ENCODE measurements at places on chromosomes 6 and 20. TPM values are rescaled to one million over a fixed set of nuclear protein-coding genes. Genes with fewer than 3 reads are reported as not detected.

LY6G6C gene
- 0.89 TPM for polyA plus RNA-seq

SLC17A1 gene
- 36.0 TPM for polyA plus RNA-seq

- no peak for DNase-seq
These were observed 151.9 kb downstream of the CFAP61 start for GRCh38 chr20:20204256-20204655.

DNA sequence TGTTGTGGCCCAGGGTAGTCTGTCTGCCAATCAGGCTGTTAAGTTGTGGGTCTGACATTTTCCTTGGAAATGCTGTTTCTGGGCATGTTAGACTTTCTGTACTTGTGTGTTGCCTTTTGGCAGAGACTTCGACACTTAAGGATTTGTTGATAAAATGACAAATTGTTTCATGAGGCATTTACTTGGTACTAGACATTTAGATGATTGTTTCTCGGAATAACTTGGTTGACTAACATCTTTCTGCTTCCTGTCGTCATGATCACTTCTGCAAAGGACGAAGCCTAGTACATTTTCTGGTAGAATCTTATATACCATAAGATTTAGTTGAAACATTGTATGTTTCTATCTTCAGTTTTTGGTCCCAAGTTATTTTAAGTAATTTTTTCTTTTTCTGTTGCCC lies 34.1 kb downstream of the UTRN start:
- DNase-seq = no peak

- no peak for DNase-seq
These were observed 51.3 kb upstream of the TRERF1 start for GRCh38 chr6:42502990-42503389.

DNA sequence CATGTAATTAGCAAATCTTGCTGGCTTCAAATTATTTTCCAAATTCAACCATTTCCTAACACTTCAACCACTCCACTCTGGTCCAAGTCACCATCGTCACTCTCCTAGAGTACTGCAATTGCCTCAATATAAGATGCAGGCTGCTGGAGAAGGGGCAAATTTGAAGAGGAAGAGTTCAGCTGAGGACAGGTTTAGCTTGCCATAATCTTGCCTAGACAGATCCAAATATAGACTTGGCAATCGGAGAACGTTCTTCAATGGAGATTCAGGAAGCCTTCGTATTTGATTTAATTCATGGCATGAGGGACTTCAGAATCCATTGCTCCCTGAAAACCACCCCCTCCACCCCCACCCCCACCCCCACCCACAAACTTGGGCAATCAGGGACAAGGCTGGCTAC lies 15.4 kb upstream of the KHDC1L start:
- DNase-seq = no peak

GRCh38 chr20:48238326-48238725 lies 453.0 kb upstream of the SULF2 start:
- no peak for DNase-seq

ZSWIM3 gene
- polyA plus RNA-seq = 6.5 TPM

PLAGL2 gene
- 22.8 TPM for polyA plus RNA-seq

- DNase-seq = no peak
These were observed 106.4 kb downstream of the RALGAPA2 start for GRCh38 chr20:20606050-20606449.

MCHR2 gene
- not detected for polyA plus RNA-seq

DNA sequence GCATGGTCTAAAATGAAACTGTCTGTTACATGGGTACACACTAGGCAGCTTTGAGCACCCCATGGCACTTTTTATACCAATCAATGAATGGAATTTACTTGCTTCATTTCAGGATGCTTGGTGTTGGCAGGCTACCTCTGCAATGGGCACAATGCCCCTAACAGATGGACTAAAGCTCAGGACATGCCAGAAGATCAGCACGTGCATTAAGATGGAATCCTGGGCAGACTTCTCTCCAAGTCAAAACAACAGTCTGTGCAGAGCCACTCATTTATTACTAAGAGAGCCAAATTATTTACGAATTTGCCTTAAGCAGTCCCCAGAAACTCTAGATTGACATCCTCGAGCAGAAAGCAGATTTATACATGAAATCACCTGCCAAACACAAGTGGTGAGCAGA lies 55.8 kb upstream of the SCML4 start:
- DNase-seq = no peak

FAM184A gene
- polyA plus RNA-seq = 6.9 TPM

C20orf204 gene
- polyA plus RNA-seq = 1.5 TPM

DNA sequence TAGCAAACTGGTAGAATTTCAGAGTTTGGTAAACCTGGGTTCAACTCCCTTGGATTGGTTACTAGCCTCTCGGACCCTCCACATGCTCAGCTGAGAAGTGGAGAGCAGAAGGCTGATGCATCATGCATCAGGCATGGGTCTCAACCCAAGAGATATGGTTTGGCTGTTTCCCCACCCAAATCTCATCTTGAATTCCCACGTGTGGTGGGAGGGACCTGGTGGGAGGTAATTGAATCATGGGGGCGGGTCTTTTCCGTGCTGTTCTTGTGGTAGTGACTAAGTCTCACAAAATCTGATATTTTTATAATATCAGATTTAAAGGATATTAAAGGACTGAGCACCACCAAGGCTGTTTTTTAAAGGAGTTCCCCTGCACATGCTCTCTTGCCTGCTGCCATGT lies 75.1 kb downstream of the PPP1R3G start:
- DNase-seq = no peak

RHAG gene
- polyA plus RNA-seq = 1.6 TPM

- no peak for DNase-seq
These were observed 29.7 kb upstream of the AFDN start for GRCh38 chr6:167797011-167797471.

DNA sequence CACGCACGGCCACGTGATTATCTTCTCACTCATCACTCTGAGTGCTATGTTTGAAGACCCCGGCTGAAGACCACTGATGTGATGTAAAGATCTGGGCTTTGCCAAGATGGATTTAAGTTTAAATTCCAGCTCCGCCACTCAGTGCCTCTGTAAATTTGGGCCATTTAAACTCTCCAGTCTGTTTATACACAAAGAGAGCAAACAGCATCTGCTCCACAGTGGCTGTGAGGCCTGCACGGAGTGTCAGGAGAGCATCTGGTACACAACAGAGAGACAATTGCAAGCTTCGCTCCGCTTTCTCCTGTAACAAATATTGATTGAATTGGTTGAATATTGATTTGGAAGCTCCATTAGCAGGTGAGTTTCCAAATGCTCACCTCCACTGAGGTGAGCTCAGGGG lies 80.5 kb upstream of the FRMD1 start:
- DNase-seq = no peak

DNA sequence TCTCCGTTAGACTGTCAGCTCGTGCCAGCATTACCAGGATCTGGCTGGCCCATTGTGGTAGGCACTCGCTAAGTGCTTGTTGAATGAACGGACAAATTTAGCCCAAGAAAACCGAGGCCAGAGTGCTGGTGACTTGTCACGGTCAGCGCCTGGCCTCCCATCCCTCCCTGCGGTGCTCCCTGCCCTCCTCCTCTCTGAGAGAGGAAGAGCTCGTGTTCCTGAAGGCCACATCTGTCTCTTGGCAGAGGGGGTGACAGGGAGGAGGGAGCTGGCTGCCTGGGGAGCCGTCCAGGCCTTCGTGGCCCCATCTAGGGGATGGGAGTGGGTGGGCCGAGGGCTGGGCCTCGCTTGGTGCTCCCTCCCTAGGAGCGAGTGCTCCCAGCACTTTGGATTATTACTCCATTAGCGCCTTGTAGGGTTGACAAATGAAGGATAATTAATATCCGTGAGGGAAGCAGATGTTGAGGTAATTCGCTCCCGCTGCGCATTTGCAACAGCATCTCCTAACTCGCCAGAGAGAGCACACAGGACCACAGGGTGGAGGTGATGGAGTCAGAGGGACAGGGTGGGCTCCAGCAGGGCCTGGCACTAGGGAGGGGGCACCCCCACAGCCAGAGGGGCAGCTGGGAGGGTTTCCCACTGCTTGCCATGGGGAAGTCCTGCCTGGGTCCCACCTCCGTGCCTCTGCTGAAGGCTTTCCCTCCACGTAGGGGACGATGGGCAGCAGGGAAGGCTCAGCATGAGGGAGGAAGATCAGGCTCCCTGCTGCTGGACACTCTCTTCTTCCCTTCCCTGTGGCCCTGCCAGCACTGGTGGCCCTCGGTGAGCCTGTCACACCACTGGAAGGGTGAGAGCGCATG lies 37.0 kb downstream of the VSTM2L start:
- no peak for DNase-seq

- DNase-seq = no peak
These were observed 228.1 kb downstream of the ATXN1 start for GRCh38 chr6:16533210-16533609.

DNA sequence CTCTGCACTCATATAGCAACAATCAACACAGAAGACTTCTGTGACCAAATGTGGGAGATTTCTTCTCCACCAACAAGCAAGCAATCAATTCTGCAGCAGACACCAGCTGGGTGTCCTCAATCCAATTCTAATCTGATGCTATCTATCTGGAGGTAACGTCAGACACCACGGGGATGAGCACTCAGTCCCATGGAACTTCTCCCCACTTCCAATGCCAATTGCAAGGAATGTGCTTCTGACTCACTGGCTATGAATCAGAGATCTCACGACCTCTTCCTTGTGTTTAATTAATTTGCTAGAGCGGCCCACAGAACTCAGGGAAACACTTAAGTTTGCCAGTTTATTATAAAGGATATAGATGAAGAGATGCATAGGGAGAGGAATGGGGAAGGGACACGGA lies 103.5 kb upstream of the SIRPG start:
- no peak for DNase-seq

GRCh38 chr20:50611128-50611810 lies 80.1 kb downstream of the RIPOR3 start:
- no peak for DNase-seq

DNA sequence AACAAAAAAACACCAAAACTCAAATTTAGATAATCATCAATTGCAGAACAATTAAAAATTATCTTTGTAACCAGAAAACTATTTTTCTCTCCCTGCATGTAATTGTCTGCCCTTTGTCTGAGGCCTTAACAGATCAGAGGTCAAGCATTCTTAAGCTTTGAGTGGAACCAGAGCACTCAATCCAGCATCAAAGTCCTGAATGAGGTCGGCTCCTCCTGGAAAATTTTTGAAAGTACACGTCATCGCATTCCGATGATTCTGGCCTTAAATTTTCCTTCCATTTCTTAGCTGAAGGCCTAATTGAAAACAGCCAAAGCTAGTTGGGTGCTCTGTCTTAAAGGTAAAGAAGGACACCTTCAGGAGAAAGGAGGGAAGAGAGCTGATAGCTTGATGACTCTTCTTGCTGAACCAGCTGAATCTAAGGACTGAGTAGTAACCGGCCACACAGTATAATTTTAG lies 510.2 kb upstream of the SULF2 start:
- peak; percentile 86 for DNase-seq

- DNase-seq = no peak
These were observed 603.8 kb downstream of the PRKN start for GRCh38 chr6:162123797-162124196.

DNA sequence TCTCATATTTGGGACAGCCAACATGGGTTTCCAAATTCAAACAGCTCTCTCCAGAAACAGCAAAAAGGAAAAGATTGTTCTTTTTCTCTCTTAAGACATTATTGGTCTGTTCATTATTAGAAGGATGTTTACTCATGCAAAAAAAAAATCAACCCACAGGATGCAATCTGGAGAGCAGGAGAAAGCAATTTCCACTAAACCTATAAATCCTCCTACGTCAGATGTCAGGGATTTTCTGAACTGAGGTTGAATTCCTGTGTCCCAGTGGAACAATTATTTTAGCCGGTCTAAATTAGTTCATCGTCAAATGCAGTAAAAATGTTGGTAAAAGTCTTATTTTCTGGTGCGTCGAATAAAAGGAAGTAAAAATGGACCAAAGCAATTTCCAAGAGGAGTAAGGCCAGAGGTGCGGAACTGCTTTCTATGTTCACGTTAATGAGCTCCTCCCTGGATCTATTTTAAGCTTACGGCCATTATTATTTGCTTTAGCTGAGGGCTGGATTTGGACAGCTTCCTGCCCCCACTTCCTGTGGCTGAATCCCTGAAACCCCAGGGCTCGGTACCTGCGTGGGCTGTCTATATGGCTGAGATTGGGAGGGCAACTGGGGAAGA lies at the start of gene GABRR1:
Gene GABRR1 (minus strand): TSS at position 60 of the 612 bp plus-strand sequence. CDS start 36 bp downstream, at position 24.
- DNase-seq = peak; percentile 34
